ENCODE measurements at places on chromosomes 5 and 9. TPM values are rescaled to one million over a fixed set of nuclear protein-coding genes. Genes with fewer than 3 reads are reported as not detected.
A peak's percentile ranks its signal among the peaks of the same experiment; 100 is the strongest.

LCN9 gene
- not detected for total RNA-seq

UBE2QL1 gene
- total RNA-seq = 9.3 TPM

- DNase-seq = no peak
Observed at GRCh38 chr5:139389701-139390638, at the start of gene MZB1. TSS of gene MZB1 (minus strand) at chr5:139389913. CDS start at chr5:139389856, 57 bp downstream.

DNA sequence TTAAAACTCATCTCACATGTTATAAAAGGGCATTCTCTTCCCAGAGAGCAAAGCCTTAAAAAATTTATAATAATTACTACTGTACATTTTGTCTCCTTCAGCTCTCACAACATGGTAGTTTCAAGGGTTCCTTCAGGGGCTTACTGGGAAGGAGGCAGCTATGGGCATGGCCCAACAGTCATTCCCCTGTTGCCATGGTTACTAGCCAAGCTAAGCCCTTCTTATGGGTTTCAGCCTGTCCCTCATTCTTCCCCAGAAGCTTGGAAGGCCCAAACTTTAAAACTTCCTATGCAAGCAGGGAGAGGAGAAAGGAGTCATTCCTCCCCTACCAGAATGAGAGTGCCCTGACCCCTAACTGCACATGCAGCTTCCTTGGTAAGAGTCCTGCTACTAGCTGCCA, 82.2 kb upstream of the CNTLN start:
- DNase-seq = no peak

- DNase-seq = no peak
Observed at GRCh38 chr5:159849437-159850083, 66.7 kb upstream of the ADRA1B start.

DNA sequence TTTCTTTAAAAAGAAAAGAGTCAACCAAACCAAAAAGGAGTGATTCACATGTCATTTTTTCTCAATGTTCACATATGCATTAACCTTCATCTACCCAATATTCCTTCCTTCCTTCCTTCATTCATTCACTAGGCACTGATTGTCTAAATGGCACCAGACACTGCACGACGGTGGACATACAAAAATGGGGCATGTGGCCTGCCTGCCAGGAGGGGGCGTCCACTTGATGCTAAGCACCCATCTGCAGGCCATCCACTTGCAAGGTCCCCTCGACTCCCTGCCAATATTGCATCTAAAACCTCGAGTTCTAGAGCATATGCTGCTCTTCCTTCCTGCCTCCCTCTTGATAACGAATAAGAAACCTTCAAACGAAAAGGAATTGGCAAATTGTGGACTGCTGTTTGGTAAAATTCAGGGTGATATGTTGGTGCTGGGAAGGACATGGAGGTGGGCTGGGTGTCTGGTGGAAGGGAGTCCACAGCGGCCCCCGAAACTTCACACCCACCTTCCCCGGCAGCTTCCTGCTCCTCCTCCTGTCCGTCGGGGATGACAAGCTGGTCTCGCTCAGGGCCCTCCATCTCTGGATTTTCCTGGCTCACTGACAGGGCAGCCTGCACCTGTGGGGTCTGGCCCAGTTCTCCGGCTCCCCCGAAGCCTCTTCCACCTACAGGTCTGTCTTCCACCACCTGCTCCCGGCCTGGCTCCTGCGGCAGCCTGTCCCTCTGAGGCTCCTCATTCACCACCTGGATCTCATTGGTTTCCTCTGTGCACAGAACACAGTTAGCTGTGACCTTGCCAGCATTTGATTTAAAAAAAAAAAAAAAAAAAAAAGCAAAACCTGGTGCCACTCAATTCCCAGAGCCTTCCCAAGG, 64.3 kb downstream of the GOLM1 start:
- no peak for DNase-seq

DNA sequence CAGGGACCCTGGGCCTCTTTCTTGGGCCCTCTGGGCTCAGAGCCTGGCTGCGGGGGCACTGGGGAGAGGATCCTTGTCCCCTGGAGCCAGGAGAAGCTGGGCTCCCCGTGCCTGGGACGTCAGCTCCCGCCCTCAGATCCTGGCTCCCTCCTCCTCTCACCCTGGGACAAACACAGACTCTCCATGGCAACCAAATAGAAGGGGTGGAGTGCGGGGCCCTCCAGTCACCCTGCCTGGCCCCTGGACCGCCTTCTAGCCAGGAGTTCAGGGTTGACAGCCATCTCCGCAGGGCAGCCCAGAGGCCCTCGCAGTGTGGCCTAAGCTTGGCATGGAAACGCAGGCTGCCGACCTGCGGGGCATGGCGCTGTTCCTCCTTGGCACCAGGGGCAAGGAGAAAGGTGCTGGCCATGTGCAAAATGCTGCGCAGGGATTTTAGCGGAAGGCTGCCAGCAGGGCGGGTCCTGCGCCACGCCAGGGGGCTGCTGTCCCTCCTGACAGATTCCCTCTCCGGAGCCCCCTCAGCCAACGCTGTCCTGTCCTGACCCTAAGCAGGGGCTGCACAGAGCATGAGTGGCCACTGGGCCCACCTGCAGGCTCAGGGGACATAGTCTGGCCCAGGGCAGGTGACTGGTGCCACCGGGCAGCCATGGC, 1.0 kb downstream of the ZDHHC11 start:
- DNase-seq = no peak

DNA sequence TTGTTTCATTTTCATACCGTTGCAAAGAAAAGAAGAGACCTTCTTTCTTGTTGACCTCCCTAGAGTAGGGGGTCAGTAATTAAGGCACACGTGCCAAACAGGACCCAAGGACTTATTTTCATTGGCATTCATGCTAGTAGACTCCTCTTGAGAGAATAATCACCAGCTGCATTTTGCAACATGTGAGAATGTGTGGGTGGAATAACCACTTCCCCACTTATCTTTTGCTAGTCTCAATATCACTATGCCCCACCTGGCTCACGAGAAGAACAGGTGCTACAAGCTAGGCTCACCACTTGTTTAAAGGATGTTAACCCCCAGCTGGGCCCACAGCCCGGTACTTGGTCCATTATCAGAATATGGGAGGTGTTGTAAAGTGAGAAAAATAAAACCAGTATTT, 460.7 kb upstream of the MEF2C start:
- peak; percentile 28 for DNase-seq

All from spinal cord (tissue), 10 donors.